CD4-positive, alpha-beta T cell treated with Interleukin-12 subunit alpha and Interleukin-12 subunit beta, for 1 hour (primary cell): ENCODE measurements at places on chromosomes 16 and 17.

DNA sequence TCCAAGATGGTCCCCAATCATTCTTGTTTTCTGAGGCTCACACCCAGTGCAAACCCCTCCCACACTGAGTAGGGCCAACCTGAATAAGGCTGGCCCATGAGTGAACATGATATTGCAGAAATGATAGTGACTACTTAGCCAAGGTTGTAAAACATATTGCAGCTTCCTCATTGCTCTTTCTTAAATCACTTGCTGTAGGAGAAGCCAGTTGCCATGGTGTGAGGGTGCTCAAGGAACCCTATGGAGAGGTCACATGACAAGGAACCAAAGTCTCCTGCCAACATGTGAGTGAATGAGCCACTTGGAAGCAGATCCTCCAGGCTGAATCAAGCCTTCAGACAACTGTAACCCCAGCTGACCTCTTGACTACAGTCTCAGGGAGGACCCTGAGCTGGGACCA is 191.4 kb downstream of the RGS9 start:
- no peak for DNase-seq

DNA sequence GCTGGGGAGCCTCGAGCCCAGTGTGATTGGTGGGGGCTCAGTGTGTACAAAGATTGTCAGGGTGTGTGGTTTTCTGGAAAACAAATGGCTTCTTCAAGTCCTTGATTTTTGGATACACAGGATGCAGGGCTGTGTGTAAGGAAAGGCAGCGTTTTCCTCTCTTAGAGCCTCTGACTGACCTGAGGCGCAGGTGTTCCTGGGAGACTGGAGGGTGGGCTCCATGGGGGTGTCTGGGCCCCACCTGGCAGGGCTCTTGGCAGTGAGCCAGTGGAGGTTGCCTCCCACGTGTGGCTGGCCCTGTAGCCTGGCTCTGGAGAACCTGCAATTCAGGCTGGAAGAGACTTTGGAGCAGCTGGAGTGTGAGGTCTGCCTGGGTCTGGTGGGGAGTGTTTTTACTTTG is 5.0 kb downstream of the FOXK2 start:
- DNase-seq = no peak

DNA sequence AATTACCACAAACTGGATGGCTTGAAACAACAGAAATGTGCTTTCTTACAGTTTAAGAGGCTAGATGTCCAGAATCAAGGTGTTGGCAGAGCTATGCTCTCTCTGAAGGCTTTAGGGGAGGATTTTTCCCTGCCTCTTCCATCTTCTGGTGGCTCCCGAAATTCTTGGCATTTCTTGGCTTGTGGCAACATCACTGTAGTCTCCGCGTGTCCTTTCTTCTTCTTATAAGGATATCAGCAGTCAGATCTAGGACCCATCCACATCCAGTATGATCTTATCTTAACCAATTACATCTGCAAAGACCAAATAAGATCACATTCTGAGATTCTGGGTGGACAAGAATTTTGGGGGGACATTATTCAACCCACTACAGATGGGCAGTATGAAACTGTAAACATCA is 119.2 kb upstream of the PMFBP1 start:
- no peak for DNase-seq

GRCh38 chr17:869086-869485 is 86.9 kb downstream of the MRM3 start:
- DNase-seq = no peak
